T-cell (primary cell): ENCODE measurements at places on chromosomes 2 and 18. TPM values are rescaled to one million over a fixed set of nuclear protein-coding genes. Genes with fewer than 3 reads are reported as not detected.

- peaks cover 8% of the 10 kb centered on the region for H3K36me3 ChIP-seq
- DNase-seq = no peak
- no peaks in the 10 kb centered on the region for H3K27me3 ChIP-seq
- no peak overlapping the region for H3K27ac ChIP-seq
- no peaks in the 10 kb centered on the region for H3K4me1 ChIP-seq
These were observed 85.0 kb downstream of the USP40 start for GRCh38 chr2:233481368-233482142.

- H3K4me3 ChIP-seq = no peak overlapping the region
- DNase-seq = no peak
- H3K27ac ChIP-seq = no peak overlapping the region
- H3K4me1 ChIP-seq = no peaks in the 10 kb centered on the region
- no peaks in the 10 kb centered on the region for H3K27me3 ChIP-seq
- H3K36me3 ChIP-seq = no peaks in the 10 kb centered on the region
These were observed 24.3 kb downstream of the TMEM237 start for GRCh38 chr2:201618744-201619662.

- peaks cover 25% of the 10 kb centered on the region for H3K36me3 ChIP-seq
- no peaks in the 10 kb centered on the region for H3K27me3 ChIP-seq
- no peak overlapping the region for H3K4me3 ChIP-seq
- DNase-seq = no peak
- no peak overlapping the region for H3K27ac ChIP-seq
- H3K4me1 ChIP-seq = no peaks in the 10 kb centered on the region
These were observed 84.1 kb downstream of the INO80D start for GRCh38 chr2:206001912-206002311.

Gene DTNB
- total RNA-seq = 39.6 TPM

Gene CELF4
- not detected for total RNA-seq

Gene ATIC
- 61.9 TPM for total RNA-seq

Gene ARID5A
- total RNA-seq = 105 TPM

Gene SLC4A3
- 0.47 TPM for total RNA-seq
